ENCODE measurements at places on chromosomes 3 and 15. TPM values are rescaled to one million over a fixed set of nuclear protein-coding genes. Genes with fewer than 3 reads are reported as not detected.
A peak's percentile ranks its signal among the peaks of the same experiment; 100 is the strongest.

FGF7 gene
- total RNA-seq: not detected

PRR20G gene
- total RNA-seq: not detected

RLBP1 gene
- not detected for total RNA-seq

ROPN1 gene
- total RNA-seq: not detected

BRK1 gene
- 116 TPM for total RNA-seq

GPR156 gene
- 1.4 TPM for total RNA-seq

ONECUT1 gene
- total RNA-seq: 1.4 TPM

DNA sequence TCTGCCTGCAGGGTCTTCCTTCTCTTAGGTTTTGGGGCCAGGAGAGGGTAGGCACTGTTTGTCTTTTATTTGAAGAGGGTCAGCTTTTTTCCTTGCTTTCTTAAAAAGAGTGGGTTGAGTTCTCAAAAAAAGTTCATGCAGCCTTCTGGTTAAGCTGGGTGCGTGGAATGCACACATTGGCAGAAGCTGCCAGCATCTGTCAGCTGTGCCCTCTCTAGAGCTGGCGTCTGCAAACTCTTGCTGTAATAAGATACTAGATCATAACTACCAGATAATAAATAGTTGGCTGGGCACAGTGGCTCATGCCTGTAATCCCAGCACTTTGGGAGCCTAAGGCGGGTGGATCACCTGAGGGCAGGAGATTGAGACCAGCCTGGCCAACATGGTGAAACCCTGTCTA is 373.4 kb downstream of the OCA2 start:
- no peak for DNase-seq

DNA sequence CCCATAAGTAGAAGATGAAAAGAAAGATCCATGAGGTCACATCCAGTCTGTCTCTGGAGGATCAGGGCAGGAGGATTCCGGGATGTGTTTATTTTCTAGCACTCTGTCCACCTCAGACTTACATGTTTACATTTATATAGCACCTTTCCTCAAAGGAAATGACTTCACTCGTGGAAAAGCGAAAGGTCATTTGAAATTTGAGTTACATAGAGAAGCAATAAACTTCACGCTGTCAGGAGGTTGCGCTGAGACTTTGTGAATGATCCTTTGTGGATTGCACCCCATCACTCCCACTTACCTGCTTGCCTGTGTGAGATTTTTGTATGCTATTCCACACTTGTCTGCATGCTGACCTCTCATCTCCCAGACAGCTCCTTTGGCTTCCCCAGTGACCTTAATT is 540.5 kb downstream of the AGBL1 start:
- peak; percentile 60 for DNase-seq

DNA sequence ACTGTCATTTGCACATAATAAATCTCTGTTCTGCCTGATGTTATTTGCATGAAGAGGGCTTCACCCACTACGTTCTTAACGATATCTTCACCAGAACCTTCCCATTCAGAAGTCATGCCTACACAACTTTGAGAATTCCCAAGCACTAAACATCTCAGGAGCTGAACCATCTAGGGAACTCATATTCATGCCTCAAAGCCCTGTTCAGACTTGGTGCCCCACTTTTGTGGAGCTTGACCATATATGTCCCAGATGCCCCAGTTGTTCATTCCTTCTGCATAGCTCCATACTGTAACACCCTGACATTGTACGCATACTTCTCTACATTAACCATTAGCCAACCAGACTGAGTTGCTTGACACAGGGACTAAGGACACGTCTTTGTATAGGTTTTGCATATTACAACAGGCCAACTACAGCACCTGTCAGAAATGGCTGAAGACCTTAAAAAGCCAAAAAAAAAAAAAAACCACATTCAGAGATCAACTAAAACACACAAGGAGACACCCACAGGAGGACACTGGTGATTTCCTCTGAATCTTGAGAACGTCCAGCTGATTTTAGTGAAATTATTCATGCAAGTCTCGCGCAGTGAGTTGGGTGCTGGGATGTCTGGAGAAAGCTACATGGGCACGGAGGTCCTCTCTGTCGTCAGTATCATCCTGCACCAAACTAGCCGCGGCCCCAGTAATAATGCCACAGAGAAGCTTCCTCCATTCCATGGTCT is 141.4 kb downstream of the FOXP1 start:
- no peak for DNase-seq

GRCh38 chr3:143559296-143559695 is 289.0 kb downstream of the SLC9A9 start:
- no peak for DNase-seq

GRCh38 chr3:147361454-147362420 is 44.6 kb downstream of the ZIC4 start:
- peak; percentile 96 for DNase-seq

GRCh38 chr15:68553994-68554720 is 24.6 kb upstream of the CORO2B start:
- DNase-seq: peak; percentile 93

DNA sequence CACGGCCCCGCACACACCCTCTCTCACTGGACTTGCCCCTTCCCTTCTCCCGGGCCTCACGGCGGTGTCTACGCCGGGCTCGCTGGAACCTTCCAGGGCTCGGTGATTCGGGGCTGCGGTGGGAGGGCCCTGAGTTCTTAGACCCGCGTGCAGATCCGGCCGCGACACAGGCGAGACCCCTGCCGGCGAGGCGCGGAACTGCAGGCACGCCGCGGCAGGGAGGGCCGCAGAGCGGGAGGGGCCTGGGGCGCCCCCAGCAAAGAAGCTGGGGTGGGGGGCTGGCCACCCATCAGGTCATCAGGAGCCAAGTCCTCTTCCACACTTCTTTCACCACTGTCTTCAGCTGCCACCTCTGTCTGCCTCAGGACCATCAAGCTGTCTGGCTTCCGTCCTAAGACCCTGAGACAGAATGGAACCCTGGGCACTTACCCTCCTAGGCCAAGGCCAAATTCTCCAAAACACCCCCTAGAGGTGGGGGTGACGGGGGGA is 164.5 kb downstream of the XXYLT1 start:
- peak; percentile 90 for DNase-seq

GRCh38 chr3:95350049-95350448 is 1287.2 kb downstream of the NSUN3 start:
- no peak for DNase-seq

DNA sequence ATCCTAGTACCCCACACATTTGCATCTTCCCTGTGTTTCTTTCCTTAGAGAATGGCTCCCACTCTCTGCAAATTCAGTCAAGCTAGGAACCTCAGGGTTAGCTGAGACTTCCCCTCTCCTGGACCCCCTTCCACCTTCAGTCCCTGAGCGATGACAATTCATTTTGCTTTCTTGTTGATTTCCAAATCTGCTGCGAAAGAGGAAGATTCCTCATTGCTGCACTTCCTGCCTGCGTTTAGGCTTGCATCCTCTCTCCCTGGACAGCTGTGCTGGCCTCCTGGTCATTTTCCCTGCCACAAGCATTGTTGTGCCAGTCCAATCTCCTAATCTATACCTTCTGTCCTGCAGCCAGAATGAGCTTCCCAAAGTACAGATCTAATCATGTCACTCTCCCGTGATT is 12.3 kb upstream of the DGKG start:
- no peak for DNase-seq

- no peak for DNase-seq
These were observed 134.1 kb upstream of the MNS1 start for GRCh38 chr15:56598991-56599390.

- DNase-seq: peak; percentile 81
These were observed 585 bp downstream of the KIF23 start for GRCh38 chr15:69414701-69415167.

All from endodermal cell (in vitro differentiated cells).